ENCODE measurements at places on chromosomes 7 and 10. TPM values are rescaled to one million over a fixed set of nuclear protein-coding genes. Genes with fewer than 3 reads are reported as not detected.

SMKR1 gene
- 1.3 TPM for total RNA-seq

NUTM2D gene
- total RNA-seq, result 2.4 TPM

MYH16 gene
- total RNA-seq, result 0.53 TPM

DNA sequence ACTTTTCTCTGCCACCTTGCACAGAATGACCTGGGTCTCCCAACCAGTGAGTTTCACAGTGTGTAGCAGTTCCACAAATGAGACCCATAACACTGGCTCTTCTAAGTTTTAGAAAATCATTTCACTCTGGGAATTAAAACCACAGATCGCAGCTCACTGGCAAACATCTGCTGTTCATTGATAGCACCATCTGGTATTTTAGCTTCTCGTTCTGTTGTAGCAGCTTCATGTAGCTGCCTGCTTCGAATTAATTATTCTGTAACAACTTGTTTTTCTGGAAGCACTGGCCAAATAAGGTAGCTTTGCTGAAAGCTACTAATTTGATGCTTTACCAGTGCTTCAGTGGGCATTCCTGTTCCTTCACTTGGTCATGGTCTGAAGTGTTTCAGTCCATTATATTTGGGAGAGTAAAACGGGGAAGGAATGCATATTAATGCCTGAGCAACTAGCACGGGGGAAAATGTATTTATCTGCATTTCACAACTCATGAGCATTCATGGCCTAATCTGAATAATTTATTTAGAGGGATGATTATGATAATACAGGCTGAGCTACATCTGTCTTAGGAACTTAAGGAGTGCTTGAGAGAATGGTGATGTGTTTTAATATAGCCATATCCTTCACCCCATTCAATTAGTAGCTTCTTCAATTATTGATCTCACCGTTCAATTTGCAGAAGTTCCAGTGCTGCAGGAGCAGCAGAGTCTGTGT is 447.4 kb downstream of the XPNPEP1 start:
- no peak for DNase-seq

- no peak for DNase-seq
These were observed 1.1 kb downstream of the SFMBT2 start for GRCh38 chr10:7409732-7410168.

GRCh38 chr7:45146531-45147379 is 10.8 kb upstream of the RAMP3 start:
- DNase-seq, result no peak

GRCh38 chr10:23408330-23408976 is 30.4 kb upstream of the OTUD1 start:
- DNase-seq, result no peak

- DNase-seq, result no peak
These were observed 53.3 kb downstream of the FHIP2A start for GRCh38 chr10:114874827-114875411.

DNA sequence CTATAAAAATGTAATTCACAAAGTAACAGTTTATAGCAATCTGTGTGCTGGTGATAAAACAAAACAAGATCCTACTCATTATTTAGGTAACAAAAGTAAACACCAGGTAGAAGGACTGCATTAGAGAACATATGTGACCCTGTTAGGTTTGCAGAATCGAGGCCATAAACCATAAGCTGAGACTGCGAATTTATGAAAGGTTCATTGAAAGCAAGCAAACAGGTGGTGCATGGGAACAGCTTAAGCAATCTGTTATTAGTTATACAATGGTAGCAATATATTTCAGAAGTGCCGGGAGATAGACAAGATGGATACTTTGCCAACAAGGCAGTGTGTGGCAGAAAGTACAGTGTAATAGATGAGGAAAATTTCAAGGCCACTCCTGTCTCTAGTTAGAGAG is 23.5 kb upstream of the FAM133B start:
- no peak for DNase-seq

- DNase-seq, result no peak
These were observed 133.1 kb upstream of the PPP1R3A start for GRCh38 chr7:114051871-114052331.

DNA sequence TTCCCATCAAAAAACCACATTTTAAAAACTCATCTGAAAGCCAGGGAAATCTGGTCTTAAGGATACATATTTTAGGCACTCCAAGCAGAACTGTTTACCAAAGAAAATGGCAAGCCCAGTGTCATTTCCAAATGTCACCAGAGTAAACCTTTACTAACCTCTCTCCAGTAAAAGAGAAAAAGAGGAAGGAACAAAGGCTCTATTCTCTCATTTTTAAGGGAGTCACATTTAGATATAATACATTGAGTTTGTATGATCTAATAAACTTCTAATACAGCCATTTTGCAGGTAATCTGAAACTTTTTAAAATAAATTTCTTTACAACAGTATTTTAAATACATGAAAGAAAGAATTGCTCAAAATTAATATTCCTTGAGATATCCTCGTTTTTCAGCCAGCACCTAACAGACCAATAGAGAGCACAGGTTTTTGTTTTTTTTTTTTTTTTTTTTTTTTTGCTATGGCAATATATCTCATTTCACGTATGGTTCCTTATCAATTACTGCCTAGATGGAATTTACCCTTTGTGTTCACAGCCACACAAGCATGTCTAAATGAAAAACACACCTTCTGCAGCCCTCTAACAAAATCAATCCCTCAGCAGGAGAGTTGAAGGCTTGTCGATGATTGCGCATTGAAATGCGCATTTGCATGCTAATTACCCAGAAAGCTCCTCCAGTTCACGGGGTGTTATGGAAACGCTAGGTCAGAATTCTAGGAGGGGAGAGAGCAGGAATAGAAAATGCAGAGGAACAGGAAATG is 39.8 kb upstream of the MSRB2 start:
- no peak for DNase-seq

DNA sequence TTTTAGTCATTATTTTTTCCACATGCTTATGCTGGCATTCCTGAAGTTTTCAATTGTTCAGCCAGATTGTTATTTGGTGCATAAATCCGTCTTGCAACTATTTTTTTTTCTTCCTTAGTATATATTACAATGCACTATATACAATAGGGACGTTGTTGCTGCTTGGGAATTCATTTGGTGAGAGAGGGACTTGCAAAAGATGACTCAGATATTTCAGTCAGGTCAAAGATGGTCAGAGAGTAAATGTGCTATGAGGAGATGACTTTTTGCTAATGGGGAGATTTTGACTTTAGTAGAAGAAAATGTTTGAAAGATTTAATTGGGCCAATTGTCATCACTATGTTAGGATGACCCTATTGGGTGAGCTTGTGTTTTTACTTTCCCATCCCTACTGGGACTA is 348.4 kb upstream of the MTPN start:
- DNase-seq, result no peak

DNA sequence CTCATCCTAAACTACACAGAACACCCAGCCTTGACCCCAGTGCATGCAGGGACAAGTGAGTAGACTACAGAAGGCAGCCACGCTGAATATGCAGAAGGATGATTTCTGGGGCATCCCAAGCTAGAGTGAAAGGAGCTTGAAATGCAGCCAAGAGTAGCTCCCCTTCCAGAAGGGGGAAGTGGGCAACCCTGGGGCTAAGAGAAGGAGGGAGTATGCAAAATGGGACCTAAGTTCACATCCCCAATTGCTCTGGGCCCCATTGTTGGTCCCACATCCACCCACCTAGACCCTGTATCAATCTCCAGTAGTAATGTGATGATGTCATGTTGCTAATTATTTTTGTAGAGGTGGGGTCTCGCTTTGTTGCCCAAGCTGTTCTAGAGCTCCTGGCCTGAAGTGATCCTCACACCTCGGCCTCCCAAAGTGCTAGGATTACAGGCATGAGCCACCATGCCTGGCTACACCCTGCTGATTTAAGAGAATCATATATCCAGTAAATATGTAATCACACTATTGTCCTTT is 5.6 kb upstream of the PSTK start:
- DNase-seq, result no peak

Measured in bronchial epithelial cell (primary cell).